ENCODE measurements at places on chromosomes 3 and 15.
A peak's percentile ranks its signal among the peaks of the same experiment; 100 is the strongest.

DNA sequence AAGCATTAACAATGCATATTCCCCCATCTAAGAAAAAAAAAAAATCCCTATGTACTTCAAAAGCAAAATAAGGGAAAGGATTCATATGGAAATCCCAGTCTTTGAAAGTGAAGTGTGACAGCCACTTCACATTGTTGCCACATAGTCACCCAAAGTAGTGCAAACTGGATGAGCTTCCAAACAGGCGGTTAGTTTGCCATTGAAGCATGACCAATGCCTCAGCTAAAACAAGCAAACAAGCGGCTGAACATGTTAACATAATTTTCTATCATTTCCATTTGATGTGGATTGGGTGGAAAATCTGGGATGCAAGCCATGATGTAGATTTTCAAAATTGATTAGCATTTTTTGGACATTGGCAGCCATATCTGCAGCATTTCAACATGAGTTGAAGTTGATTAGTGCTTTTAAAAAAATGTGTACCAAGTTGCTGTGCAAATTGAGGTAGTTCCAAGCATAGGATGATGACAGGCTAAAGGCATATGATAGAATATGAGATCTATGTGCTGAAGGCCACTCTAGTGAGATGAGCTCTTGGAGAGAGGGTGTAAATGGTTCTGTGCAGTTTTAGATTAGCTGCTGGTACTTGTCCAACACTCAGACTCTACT lies 405.2 kb downstream of the NR2F2 start:
- DNase-seq, result no peak

GRCh38 chr3:69890084-69890483 lies 109.4 kb upstream of the SAMMSON start:
- no peak for DNase-seq

DNA sequence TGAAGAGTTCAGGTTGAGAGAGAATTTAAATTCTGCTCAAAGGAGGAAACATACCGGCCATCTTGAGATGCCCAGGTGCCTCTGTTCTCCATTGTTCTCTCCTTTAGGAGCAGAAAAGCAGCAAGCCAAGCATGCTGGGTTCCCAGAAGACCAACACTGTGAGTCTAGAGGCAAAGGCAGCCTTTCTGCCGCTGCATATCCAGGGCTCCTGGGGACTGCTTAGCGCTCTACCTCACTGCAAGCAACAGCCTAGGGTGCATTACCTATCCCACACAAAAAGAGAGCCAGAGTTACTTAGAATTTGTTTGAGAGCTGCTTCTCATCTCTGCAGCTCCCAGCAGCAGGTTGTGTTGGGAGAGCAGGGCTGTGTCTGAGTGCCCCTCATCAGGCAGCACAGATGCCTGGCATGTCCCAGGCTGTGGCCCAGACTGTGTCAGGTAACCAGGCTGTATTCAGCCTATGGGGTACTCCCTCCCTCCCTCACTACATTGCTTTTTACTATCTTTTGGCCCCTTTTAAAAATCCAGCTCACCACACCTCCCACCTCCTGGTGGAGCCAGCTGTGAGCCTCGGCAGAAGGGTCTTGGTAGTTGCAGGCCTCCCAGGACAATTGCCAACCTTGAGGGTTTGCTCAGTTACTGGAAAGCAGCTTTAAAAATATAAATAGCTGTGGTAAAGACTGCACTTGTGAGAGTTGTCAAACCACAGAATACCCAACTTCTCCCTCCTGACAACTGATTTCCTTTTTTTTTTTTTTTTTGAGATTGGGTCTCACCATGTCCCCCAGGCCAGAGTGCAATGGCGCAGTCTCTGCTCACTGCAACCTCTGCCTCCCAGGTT lies 30.2 kb downstream of the BCL2L10 start:
- DNase-seq, result no peak

- DNase-seq, result no peak
Measured at GRCh38 chr15:58842713-58843396, 71.8 kb downstream of the MINDY2 start.

GRCh38 chr3:122975163-122975923 lies 52.2 kb downstream of the SEMA5B start:
- no peak for DNase-seq

DNA sequence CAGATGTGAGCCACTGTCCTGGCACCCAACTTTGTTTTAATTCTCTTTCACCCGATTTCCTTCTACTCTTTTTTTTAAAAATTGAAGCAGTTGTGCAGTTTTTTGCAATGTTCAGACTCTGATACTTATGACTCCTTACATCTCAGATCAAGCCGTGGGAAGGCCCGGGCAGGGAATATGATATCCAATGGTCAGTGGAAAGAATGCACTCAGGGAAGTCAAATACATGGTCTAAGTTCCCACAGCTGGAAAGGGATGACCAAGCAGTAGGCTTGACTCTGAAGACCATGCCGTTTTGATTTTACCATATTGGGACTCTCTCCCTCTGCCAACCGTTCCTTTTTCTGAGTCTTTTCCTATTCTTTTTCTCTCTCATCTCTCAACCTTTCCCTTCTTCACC lies 157.2 kb downstream of the RPLP1 start:
- DNase-seq, result no peak

DNA sequence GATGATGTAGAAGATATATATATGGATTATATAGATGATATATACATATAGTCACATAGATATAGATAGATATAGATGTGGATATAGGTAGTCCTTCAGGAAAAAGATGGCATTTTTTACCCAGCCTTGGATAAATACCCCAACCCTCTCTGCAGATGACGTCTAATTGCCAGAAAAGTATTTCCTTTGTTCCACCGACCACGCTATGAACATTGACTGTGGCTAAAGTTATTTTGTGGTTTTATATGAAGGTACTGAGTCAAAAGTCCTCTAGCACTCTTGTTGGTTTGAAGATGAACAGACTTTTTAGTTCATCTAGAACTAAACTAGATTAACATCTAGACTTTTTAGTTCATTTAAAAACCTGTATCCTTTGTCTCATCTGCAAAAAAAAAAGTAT lies 207.7 kb downstream of the PLOD2 start:
- DNase-seq, result no peak

GRCh38 chr15:101092156-101092866 lies 159.5 kb downstream of the CHSY1 start:
- no peak for DNase-seq

- no peak for DNase-seq
Measured at GRCh38 chr15:97525809-97526208, 434.7 kb upstream of the ARRDC4 start.

DNA sequence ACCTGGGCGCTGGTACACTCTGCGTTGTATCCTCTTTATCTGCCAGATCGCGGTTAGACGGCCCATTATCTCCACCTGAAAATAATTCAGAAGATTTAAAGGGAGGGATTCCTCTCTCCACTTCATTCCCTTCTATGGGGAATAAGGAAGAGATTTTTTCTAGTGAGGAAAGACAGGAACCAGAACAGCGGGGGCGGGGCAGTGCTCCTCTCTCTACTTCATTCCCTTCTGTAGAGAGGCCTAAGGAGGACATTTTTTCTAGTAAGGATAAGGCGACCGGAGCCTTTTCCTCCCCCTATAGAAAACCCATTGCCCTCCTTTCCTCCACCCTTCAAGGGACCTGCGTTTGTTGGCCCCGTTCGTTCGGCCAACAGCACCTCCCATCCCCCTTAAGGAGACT lies 8.3 kb upstream of the LIPH start:
- no peak for DNase-seq

GRCh38 chr3:196431181-196432136 lies 768 bp downstream of the UBXN7 start:
- no peak for DNase-seq

DNA sequence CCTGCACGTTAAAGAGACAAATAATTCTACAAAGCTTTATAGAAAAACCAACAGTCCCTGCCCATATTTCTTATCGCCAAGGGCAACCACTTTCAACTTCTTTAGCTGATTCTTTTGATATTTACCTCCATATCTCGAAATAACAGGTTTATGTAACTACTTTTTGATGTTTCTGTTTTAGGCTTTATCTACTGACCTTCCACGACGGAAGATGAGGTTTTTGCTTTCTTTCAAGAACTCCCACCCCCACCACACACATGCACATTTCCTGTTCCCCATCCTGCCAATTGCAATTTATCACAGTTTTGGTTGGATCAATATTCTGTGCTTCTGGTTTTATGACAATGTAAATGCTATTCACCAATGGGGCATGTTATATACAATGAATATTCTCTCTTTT lies 330.4 kb upstream of the ICE2 start:
- DNase-seq, result no peak

GRCh38 chr15:83208367-83208661 lies 691 bp upstream of the HDGFL3 start:
- no peak for DNase-seq

DNA sequence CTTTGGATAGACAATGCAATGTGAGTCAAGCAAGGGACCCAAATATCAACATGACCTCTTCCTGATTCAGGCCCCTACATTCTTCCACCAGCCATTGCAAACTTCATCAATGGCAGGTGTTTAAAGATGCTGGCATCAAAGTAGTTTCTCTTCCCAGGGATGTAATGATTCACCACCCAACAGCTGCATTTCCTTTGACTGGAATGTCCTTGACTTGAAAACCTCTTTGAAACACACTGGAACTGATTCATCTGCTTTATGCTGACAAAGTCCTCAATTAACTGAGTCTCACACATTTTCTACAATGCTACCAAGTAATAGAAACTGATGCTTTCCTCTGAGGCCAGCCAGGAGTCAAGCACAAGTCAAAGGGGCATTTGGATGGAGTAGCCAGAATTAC lies 385.5 kb downstream of the GBE1 start:
- DNase-seq, result no peak

DNA sequence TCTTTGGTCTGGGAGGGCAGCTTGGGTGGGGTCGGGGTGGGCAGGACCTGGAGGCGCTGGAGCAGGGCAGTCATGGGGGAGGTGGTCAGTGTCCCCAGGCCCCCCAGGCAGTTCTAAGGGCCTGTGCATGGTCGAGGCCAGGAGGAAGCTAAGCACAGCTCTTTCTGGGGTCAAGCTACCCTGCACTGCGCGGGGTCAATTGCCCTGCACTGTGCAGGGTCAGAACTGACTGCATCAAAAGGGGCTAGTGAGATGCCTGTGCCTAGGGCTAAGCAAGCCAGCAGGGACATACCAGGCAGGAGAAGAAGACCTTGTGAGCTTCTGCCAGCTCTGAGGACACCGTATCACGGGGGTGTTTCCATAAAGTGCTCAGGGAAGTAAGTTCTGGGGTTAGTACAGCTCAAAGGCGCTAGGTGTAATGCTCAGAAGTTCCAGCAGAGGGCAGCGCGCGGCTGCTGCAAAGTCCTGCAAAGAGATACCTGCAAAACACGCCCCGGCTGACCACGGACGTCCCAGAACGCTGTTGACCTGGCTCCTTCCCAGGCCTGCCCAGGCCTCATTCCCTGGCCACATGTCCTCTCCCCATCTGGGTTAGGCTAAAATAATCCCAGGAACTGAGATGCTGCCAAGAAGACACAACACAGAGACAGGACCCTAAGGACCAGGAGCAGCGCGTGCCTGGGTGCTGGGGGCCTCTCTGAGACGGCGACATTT lies 18.8 kb upstream of the IQSEC1 start:
- DNase-seq, result peak; percentile 28

GRCh38 chr3:189710620-189711402 lies 79.6 kb downstream of the TP63 start:
- peak; percentile 96 for DNase-seq

DNA sequence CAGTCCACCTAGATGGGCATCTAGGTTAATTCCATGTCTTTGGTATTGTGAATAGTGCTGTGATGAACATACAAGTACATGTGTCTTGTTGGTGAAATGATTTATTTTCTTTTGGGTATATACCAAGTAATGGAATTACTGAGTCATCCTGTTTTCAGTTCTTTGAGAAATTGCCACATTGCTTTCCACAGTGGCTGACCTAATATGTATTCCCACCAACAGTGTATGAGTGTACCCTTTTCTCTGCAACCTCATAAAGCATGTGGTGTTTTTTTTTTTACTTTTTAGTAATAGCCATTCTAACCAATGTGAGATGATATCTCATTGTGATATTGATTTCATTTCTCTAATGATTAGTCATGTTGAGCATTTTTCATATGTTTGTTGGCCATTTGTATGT lies 86.0 kb upstream of the NDN start:
- no peak for DNase-seq

DNA sequence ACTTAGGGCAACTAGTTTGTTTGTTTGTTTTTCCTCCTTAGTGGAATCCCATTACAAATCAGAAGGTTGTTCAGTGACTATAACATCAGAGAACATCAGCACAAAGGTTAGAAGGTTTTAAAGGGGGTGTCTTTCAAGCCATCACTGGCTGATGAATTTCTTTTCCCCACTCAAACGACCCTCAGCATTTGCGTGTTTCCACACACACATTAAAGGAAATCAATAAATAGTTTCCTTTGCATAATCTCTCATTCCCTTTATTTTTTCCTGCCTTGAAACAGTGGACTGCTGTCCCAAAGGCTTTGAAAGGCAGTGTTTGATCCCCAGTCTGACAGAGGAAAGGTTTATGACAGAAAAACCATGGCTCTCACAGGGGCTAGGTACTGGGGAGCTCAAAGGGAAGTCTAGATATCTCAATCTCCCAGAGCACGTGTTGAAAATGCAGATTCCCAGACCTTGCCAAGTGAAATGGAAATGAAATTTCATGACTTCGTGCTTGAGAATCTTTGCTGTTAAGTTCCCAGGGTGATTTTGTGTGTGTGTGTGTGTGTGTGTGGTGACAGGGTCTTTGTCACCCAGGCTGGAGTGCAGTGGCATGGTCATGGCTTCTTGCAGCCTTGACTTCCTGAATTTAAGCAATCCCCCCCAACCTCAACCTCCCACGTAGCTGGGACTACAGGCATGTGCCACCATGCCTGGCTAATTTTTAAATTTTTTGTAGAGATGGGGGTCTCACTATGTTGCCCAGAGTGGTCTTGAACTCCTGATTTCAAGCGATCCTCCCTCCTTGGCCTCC lies 2.2 kb upstream of the INTS14 start:
- no peak for DNase-seq

- no peak for DNase-seq
Measured at GRCh38 chr15:34355241-34355640, 11.8 kb downstream of the LPCAT4 start.

DNA sequence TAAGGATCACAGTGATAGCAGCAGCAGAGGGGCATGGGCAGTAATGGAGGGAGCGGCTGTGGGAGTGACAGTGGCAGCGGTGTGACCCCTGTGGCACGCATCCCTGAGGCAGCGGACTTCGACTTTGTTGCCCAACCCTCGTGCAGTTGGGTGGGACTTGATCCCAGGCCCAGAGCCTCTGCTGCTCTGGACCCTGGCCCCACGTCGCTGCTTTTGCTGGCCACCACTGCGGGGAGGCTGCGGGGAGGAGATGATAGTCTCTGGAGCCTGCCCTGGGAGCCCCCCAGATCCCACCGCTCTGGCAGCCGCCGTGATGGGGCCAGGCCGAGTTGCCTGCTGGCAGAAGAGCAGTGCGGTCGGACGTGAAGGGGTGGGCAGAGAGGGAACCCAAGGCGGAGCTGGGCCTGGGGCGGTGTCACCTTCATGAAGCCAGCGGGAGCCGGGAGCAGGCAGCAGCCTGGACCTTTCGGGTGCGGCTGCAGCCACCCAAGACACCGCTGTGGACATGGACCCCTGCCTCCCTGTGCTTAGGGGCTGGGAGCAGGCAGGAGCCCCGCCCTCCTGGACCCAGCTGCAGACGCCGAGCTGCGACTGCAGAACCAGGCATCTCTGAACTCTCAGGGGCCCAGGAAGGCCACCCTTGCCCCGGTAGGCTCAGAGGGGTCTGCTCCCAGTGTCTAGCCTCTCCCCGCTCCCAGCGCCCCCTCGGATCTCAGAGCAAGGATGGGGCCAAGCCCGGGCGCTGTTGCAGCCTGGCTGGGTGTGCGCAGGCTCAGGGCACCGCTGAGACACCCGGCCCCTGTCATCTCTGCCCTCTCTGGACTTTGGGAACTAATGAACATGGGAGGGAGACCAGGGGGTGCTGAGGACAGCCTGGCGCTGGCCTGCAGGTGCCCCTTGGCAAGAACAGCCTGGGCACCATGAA lies 38.3 kb downstream of the COMMD2 start:
- no peak for DNase-seq

Data from GM04504 (cell line).